ENCODE measurements at places on chromosomes 7 and 10.

- H3K27ac ChIP-seq, result no peak overlapping the region
- no peaks in the 10 kb centered on the region for H3K27me3 ChIP-seq
- DNase-seq, result no peak
- no peaks in the 10 kb centered on the region for H3K36me3 ChIP-seq
Observed at GRCh38 chr10:106169241-106169640, 995.3 kb downstream of the SORCS1 start.

DNA sequence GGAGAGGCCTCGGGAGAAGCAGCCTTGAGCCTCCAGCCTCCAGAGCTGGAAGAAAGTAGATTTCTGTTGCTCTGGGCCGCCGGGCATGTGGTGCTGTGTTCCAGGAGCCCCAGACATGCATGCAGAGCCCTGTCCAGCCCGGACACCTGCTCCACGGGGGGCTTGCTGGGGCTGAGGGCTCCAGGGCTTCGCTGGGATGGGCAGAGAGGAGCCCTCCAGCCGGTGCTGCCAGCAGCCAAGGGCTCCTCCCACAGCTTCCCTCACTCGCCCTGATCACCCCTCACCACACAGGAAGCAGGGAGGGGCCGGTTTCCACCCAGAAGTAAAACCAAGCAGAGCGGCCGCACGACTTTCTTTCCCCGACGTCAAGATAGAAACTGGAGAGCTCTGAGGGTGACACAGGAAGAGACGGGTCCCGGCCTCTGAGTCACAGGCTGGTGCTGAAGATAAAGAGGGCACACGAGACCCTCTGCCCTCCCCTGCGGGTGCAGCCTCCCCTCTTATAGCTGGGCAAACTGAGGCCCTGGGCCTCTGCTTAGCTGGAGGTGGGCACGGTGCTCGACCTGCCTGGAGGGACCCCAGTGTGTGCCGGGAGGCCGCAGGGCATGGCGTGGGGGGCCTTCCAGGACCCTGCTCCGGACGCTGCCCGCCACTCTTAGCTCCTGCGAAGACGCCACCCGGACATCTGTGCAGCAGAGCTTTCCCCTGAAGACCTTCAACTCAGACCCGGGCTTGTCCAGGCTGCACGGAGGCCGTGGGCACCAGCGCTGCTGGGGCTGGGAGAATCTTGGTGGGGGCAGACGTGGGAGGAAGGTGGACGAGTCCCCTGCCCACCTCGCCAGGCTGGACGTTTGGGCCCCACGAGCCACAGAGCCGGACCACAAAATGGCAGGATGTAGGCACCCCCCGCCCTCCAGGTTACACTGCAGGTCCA, 31.1 kb downstream of the ADAP1 start:
- H3K4me1 ChIP-seq, result peaks cover 47% of the 10 kb centered on the region
- H3K36me3 ChIP-seq, result no peaks in the 10 kb centered on the region
- H3K27ac ChIP-seq, result no peak overlapping the region

DNA sequence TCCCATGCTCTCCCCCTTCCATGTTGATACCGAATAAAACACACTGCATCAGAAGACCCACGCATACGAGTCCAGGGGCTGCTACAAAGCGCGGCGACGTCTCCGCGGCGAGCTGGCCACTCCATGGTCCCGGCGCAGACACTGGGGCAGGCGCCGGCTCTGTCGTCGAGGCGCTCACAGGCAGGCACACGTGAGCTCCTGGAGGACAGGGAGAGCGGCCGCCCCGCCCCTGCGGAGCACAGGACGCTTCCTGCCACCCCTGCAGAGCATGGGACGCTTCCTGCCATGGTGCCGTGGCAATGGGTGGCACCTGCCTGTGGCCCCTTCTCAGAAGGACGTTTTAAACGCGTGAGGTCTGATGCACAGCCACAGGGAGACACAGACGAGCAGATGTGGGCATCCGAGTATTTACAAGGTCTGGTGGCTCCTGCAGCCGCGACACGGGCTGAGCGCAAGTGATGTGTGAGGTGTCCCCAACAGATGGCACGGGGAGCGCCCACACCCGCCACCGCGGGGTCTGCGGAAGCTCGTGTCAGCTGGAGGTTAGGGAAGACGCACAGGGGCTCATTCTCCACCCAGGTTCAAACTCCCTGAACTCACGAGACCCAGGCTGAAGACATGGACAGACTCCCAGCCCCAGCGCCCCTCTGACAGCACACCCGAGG, 21.4 kb upstream of the GPR146 start:
- no peak for DNase-seq
- no peak overlapping the region for H3K27ac ChIP-seq
- peaks cover 17% of the 10 kb centered on the region for H3K36me3 ChIP-seq
- H3K4me1 ChIP-seq, result peaks cover 20% of the 10 kb centered on the region

- peaks cover 10% of the 10 kb centered on the region for H3K4me1 ChIP-seq
- no peak for DNase-seq
- H3K4me3 ChIP-seq, result no peak overlapping the region
- H3K36me3 ChIP-seq, result no peaks in the 10 kb centered on the region
- H3K27me3 ChIP-seq, result no peaks in the 10 kb centered on the region
- H3K27ac ChIP-seq, result no peak overlapping the region
Observed at GRCh38 chr10:117271427-117271826, 30.5 kb downstream of the SLC18A2 start.

GRCh38 chr7:39826166-39826565, 123.9 kb upstream of the CDK13 start:
- H3K27me3 ChIP-seq, result peaks cover 17% of the 10 kb centered on the region
- H3K4me3 ChIP-seq, result no peak overlapping the region
- no peaks in the 10 kb centered on the region for H3K4me1 ChIP-seq
- no peaks in the 10 kb centered on the region for H3K36me3 ChIP-seq

DNA sequence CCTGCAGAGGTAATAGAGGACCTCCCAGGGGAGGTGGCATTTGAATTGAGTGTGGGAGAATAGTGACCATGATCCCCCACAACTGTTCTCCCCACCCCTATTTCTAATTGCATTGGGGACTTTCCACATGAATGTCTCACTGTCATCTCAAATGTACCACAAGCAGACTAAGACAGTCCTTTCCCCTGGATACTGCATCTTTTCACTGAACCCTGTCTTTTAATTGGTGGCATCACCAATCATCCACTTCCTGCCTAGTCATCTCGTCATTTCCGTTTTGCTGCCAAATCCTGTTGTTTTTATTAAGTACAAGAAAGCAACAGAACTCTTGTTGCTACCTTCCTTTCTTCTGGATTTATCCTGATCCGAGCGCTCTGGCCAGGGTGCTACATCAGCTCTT, 120.3 kb downstream of the NRP1 start:
- no peaks in the 10 kb centered on the region for H3K27me3 ChIP-seq
- no peak overlapping the region for H3K27ac ChIP-seq

DNA sequence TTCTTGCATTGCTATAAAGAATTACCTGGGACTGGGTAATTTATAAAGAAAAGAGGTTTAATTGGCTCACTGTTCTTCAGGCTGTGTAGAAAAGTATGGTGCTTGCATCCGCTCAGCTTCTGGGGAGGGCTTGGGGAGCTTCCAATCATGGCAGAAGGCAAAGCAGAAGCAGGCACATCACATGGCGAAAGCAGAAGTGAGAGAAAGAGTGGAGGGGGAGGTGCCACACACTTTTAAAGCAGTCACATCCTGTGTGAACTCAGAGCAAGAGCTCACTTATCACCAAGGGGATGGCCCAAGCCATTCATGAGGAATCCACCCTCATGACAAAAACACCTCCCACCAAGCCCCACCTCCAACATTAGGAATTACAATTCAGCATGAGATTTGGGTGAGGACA, 303.5 kb downstream of the OTUD1 start:
- H3K4me3 ChIP-seq, result no peak overlapping the region
- no peak overlapping the region for H3K27ac ChIP-seq
- no peak for DNase-seq
- H3K27me3 ChIP-seq, result no peaks in the 10 kb centered on the region
- no peaks in the 10 kb centered on the region for H3K4me1 ChIP-seq
- H3K36me3 ChIP-seq, result no peaks in the 10 kb centered on the region

- DNase-seq, result no peak
- H3K4me1 ChIP-seq, result no peaks in the 10 kb centered on the region
- no peak overlapping the region for H3K27ac ChIP-seq
- no peaks in the 10 kb centered on the region for H3K36me3 ChIP-seq
Observed at GRCh38 chr10:37390926-37391325, 265.5 kb downstream of the ANKRD30A start.

- no peak for DNase-seq
- H3K27ac ChIP-seq, result no peak overlapping the region
- no peak overlapping the region for H3K4me3 ChIP-seq
- H3K36me3 ChIP-seq, result no peaks in the 10 kb centered on the region
- H3K27me3 ChIP-seq, result no peaks in the 10 kb centered on the region
Observed at GRCh38 chr7:91306266-91306665, 42.0 kb downstream of the FZD1 start.

- H3K4me1 ChIP-seq, result peaks cover 10% of the 10 kb centered on the region
- no peaks in the 10 kb centered on the region for H3K36me3 ChIP-seq
- no peak for DNase-seq
- H3K27me3 ChIP-seq, result peaks cover 5% of the 10 kb centered on the region
- H3K27ac ChIP-seq, result no peak overlapping the region
Observed at GRCh38 chr10:45376371-45376801, 2.4 kb downstream of the ALOX5 start.

GRCh38 chr7:122694697-122695096, 4.2 kb downstream of the RNF133 start:
- DNase-seq, result no peak
- peaks cover 40% of the 10 kb centered on the region for H3K4me1 ChIP-seq
- H3K36me3 ChIP-seq, result no peaks in the 10 kb centered on the region
- no peak overlapping the region for H3K4me3 ChIP-seq

DNA sequence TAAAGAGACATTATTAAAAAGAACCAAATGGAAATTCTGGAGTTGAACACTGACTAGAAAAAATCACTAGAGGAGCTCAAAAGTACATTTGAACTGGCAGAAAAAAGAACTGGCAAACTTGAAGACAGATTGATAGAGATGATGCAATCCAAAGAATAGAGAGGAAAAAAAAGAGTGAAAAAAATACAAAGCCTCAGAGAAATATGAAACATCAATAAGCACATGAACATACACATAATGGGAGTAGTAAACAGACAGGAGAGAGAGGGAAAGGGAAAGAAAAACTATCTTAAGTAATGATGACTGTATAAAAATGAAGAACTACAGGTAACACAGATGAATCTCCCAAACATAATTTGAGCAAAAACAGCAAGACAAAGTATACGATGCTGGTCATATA, 61.1 kb downstream of the CNOT4 start:
- no peaks in the 10 kb centered on the region for H3K27me3 ChIP-seq
- no peak for DNase-seq
- H3K4me1 ChIP-seq, result no peaks in the 10 kb centered on the region
- H3K27ac ChIP-seq, result no peak overlapping the region
- no peak overlapping the region for H3K4me3 ChIP-seq
- H3K36me3 ChIP-seq, result 0 out of 3 replicates have a peak, but pooled peaks cover 4% of the 10 kb centered on the region

- H3K4me3 ChIP-seq, result no peak overlapping the region
- no peaks in the 10 kb centered on the region for H3K4me1 ChIP-seq
- H3K36me3 ChIP-seq, result no peaks in the 10 kb centered on the region
- DNase-seq, result no peak
- no peaks in the 10 kb centered on the region for H3K27me3 ChIP-seq
- H3K27ac ChIP-seq, result no peak overlapping the region
Observed at GRCh38 chr10:29141761-29142160, 147.1 kb upstream of the LYZL1 start.

DNA sequence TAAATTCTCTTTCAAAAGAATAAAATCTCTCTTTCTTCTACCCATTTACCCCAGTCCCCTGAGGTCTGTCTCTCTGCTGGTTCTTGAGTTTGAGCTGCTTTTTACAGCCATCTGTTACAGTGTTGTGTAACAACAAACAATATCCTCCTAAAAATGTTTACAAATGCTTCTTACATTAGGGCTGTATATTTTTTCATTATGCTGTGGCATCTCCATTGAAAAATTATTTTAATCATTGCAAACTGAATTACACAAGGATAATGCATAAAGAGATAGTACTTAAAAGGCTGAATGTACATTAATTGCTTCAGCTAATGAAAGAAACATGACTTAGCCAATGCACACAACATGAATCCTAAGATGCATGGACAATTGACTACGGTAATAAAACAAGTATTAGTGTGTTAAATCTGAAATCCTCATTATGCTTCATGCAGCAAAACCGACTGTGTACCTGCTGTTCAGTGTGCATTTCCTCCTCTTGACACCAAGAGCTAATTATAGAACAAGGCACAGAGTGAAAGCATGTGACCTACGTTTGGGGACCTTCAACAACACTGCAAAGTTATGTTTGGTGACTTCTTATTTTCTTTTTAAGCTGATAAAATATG, 181.7 kb upstream of the RHOBTB1 start:
- H3K27me3 ChIP-seq, result no peaks in the 10 kb centered on the region
- H3K27ac ChIP-seq, result no peak overlapping the region
- no peaks in the 10 kb centered on the region for H3K36me3 ChIP-seq
- H3K4me1 ChIP-seq, result no peaks in the 10 kb centered on the region
- H3K4me3 ChIP-seq, result no peak overlapping the region
- DNase-seq, result no peak

- peaks cover 2% of the 10 kb centered on the region for H3K27me3 ChIP-seq
Observed at GRCh38 chr7:142300689-142301088, 42.8 kb upstream of the PRSS58 start.
